ENCODE measurements at places on chromosomes 16 and 17.

- DNase-seq = peak; percentile 31
These were observed at the start of gene CENPV for GRCh38 chr17:16353317-16354174. Gene CENPV, minus strand, starts transcription at chr17:16353469. Its CDS starts 33 bp downstream, at chr17:16353436.

DNA sequence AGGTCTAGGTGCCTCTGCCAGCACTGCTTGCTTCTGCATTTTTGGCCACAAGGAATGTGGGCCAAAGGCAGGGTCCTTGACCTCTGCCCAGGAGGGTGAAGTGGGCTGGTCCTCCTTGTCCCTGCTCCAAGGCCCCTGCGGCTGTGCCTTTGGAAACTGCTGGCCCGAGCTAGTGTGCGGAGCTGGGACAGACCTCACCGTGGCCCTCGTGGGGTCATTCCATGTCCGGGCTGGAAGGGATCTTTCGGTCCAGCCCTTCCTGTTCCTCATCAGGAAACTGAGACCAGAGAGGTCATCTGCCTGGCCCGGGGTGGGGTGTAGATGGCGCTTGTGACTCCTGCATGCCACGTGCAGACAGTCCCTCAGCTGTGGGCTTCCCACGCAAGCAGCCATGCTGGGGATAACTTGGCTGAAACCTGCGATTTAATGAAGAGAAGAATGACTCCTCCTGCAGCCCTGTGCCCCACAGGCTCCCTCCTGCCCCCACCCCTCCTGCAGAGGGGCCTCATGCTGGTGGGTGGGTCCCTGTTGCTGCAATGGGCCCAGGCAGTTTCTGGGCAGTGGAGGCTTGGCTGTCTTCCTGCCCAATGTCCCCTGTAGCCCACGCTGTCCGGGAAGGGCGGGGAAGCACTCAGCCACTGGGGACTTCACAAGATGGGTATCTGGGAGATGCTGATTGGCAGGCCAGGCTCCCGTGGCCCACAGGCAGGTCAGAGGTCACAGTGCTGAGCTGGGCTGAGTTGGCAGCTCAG lies 245.2 kb downstream of the SEC14L1 start:
- no peak for DNase-seq

DNA sequence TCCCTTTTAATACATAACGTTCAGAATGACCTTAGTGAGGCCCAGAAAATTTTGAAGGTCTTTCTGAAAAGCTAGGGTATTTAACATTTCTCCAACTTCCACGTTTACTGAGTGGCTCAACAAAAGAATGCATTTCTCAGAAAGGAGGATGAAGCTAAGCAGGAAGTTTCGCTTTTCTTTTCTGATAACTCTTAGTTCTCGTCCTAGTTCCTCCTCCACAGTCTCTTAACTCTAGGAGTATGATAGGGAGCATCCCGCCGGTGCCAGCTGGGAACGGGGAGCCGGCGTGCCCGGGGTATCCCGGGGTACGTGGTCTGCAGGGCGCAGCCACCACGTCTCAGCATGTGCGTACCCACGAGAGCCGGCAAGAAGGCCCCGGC lies 363 bp downstream of the KARS1 start:
- no peak for DNase-seq

- DNase-seq = no peak
These were observed 11.6 kb downstream of the CDH3 start for GRCh38 chr16:68656751-68657150.

DNA sequence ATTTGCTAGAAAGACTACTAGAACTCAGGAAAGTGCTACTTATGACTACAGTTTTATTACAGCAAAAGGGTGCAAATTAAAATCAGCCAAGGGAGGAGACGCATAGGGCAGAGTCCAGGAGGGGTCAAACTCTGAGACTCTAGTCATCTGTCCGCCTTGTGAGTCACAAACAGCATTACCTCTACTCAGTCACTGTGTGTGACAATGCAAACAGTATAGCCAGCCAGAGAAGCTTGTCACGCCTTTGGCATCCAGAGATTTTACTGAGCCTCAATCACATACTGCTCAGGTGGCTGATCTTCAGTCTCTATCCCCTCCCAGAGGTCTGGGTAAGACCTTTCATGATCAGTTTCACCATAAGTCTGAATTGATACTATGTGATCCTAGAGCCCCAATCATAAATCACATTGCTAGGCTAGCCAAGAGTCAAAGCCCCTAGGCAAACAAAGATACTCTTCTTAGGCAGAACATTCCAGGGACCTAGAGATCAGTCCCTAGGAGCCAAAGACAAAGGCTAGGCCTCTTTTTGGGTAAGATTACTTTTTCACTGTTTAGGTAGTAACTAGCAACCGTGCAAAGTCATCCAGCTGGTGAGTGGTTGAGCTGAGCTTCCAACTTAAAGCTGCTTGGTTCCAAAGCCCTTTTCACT lies 48.8 kb upstream of the CLEC19A start:
- DNase-seq = no peak

DNA sequence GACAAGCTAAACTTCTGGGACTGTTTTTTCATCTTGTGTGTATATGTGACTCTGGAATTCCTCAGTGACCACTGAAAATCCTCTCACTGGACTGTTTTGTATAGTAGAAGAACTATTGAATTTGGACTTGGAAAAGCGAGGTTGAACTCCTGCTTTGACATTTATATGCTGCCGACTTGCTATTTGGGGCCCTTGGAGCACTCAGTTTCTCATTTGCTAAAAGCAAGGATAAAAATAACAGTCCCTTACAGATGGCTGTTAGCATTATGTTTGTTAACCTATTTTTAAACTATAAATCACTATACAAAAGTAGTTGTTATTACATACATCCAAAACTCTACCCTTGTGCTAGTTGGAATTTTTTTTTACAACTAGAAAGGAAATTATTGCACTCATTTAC lies 9.0 kb downstream of the VMP1 start:
- no peak for DNase-seq

- DNase-seq = no peak
These were observed 209.6 kb upstream of the CACNG5 start for GRCh38 chr17:66625311-66625767.

GRCh38 chr17:7312432-7313087 lies 2.6 kb downstream of the GPS2 start:
- DNase-seq = no peak

DNA sequence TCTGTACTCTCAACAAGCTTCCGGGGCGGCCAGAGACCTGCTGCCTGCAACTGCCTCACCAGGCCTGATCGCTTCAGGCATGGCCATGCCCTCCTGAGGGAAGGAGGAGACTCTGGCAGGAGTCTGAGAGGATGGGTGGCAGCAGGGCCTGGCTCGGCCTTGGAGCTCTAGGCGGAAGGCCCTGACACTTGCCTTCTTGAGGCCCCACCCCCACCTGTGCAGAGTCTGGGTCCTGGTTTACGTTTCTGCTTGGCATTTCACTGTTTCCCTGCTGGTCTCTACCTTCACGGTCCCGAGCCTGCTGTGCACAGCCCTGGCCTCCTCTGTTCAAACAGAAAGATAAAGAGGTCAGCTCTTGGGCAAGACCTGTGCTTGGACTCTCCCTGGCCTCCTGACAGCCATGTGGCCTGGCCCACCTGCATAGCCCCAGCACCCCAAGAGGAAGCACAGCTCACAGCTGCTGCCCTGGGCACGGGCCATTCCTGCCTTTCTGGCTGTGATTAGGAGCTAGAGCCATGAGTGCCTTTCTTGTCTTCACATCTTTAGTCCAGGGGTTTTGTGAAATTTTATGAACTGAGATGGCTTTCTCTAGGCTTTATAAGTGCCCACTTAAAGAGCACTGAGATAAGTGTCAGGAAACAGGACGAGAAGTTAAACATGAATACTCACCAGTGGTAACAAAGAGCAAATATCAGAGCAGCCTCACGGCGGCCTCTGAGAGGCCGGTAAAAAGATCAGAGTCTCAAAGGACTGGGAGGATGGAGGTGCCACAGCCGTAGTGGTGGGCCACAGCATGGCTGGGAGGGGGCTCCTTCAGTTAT lies 25.6 kb upstream of the MTSS2 start:
- no peak for DNase-seq

GRCh38 chr17:74446551-74447500 lies 14.9 kb downstream of the GPRC5C start:
- DNase-seq = no peak

GRCh38 chr17:37177254-37177870 lies 198.4 kb upstream of the C17orf78 start:
- DNase-seq = no peak

- no peak for DNase-seq
These were observed 790 bp downstream of the NCBP3 start for GRCh38 chr17:3845291-3845620.

DNA sequence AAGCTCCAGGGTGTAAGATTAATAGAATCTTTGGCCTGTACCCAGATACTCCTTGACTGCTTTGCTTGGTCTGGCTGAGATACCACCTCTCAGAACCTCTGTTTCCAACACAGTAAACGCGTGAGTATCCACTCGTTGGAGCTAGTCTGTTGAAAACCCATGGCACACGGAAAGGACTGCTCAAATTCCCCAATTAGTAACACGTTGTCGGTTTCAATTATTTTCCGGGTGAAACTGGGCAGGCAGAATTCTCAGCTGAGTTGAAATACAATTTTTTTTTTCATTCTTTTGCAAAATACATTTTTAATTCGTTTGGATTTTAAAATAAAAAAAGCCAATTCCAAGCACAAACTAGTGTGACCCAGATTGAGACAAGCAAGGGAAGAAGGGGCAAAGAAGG lies 120.5 kb downstream of the MAF start:
- DNase-seq = no peak

DNA sequence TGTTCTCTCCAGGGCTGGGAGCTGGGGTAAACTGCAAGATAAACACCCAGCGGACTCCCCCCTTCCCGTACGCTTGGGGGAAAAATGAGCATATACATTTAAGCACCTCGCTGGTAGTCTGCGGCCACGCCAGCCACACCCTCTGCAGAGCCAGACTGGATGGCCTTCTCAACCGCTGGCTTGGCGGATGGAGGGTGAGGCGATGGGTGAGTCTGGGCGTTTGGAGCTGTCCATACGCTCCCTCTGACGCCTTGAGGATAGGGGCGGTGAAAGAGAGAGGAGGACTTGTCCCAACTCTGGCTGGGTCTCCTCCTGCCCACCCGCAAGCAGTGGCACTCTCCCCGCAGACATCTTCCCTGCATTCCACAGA lies 1.0 kb downstream of the ITGA3 start:
- no peak for DNase-seq

GRCh38 chr17:50375858-50376538 lies 3.0 kb downstream of the EME1 start:
- DNase-seq = no peak

GRCh38 chr16:23706439-23706838 lies 6.6 kb downstream of the ERN2 start:
- DNase-seq = no peak

GRCh38 chr16:54875443-54875842 lies 55.2 kb upstream of the IRX5 start:
- DNase-seq = no peak

Measured in activated CD8-positive, alpha-beta memory T cell treated with anti-CD3 and anti-CD28 coated beads for 4 hours (primary cell).